ENCODE measurements at places on chromosomes 6 and 20.

DNA sequence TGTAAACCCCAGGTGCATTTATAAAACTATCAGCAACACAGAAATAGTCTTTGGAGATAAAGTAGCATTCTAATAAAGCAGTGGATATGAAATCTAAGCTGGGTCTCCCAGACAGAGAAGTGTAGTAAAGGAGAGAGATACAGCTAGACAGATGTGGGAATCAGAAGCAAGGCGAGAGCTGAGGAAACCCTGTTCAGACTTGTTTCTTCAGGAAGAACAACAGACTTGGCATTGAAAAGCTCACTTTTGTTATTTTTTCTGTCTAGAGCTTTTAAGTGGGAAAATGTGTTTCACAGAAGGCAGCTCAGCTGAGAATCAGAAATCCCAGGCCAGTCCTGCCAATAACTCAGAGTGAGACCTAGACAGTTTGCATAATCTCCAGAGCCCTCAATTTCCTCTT, 52.9 kb downstream of the SLC35B3 start:
- peak; percentile 15 for DNase-seq

DNA sequence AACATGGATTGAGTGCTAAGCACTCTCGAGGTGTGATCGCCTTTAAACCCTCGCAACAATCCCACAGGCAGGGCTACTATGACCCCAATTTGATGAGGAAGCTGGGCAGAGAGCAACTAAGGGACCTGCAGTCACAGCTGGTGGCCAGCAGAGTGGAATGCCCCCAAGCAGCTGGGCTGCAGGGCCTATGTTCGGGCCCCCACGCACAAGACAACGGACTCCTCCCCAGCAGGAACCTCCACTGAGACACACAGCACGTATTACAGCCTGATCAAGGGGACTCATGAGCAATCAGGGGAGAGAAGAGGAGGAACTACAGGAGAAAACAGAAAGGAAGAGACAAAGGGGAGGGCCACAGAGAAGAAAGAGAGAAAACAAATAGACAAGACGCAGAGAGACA, 21.7 kb downstream of the CST7 start:
- no peak for DNase-seq

- DNase-seq: no peak
Measured at GRCh38 chr6:2819978-2820377, 21.7 kb downstream of the SERPINB1 start.

DNA sequence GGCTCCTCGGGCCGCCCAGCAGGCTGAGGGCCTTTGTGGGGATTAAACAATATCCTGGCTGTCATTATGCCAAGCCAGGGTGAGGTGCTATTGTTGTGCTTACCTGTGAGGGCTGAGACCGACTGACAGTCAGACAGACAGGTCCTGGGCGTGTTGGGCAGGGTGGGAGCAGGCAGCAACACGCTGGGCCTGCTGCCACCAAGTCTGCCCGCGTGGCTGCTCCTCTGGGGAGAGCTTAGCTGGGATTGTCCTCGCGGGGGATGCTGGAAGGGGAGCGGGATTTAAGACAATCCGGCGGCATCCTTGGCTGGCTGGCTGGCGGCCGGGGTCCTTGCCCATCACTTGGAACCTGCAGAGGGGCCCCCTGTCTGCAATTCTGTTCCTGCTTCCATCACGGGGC, 20.0 kb downstream of the ITPR3 start:
- DNase-seq: no peak

GRCh38 chr6:24564081-24564480, 69.3 kb downstream of the ALDH5A1 start:
- DNase-seq: no peak

GRCh38 chr6:54404791-54405190, 96.5 kb downstream of the TINAG start:
- no peak for DNase-seq

- DNase-seq: no peak
Measured at GRCh38 chr20:52684176-52684575, 288.0 kb upstream of the TSHZ2 start.

DNA sequence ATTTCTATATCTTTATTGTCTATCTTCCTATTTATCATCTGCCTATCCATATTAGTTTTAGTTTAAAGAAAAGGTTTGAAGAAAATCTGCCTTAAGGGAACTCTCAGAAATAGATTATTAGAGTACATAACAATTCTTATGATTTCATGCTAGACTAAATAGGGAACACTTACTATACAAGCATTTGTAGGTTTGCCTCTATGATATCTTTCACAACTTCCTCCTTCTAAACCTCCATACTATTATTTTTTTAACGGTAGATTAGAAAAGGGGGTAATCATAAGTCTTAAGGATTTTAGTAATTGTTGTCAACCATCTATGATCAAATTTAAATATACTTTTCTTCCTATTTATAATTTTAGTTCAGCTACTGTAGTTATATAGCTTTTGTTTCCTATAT, 11.6 kb upstream of the DSE start:
- no peak for DNase-seq

GRCh38 chr20:62063981-62064769, 1.5 kb downstream of the TAF4 start:
- no peak for DNase-seq

Data from NCI-H69 (cell line).